Immature natural killer cell (primary cell): ENCODE measurements at places on chromosomes 7 and 10. TPM values are rescaled to one million over a fixed set of nuclear protein-coding genes. Genes with fewer than 3 reads are reported as not detected.

The TMEM273 gene
- polyA plus RNA-seq, result 114 TPM

The PON1 gene
- polyA plus RNA-seq, result not detected

The ZC3HAV1L gene
- polyA plus RNA-seq, result 0.21 TPM

GRCh38 chr7:39550411-39550810, 15.8 kb upstream of the YAE1 start:
- H3K36me3 ChIP-seq, result peaks cover 7% of the 10 kb centered on the region
- no peaks in the 10 kb centered on the region for H3K4me1 ChIP-seq
- no peak overlapping the region for H3K4me3 ChIP-seq
- H3K27ac ChIP-seq, result no peak overlapping the region
- peaks cover 2% of the 10 kb centered on the region for H3K27me3 ChIP-seq

The VAX1 gene
- polyA plus RNA-seq, result not detected

The ZNF735 gene
- not detected for polyA plus RNA-seq

The MRPL43 gene
- 129 TPM for polyA plus RNA-seq

DNA sequence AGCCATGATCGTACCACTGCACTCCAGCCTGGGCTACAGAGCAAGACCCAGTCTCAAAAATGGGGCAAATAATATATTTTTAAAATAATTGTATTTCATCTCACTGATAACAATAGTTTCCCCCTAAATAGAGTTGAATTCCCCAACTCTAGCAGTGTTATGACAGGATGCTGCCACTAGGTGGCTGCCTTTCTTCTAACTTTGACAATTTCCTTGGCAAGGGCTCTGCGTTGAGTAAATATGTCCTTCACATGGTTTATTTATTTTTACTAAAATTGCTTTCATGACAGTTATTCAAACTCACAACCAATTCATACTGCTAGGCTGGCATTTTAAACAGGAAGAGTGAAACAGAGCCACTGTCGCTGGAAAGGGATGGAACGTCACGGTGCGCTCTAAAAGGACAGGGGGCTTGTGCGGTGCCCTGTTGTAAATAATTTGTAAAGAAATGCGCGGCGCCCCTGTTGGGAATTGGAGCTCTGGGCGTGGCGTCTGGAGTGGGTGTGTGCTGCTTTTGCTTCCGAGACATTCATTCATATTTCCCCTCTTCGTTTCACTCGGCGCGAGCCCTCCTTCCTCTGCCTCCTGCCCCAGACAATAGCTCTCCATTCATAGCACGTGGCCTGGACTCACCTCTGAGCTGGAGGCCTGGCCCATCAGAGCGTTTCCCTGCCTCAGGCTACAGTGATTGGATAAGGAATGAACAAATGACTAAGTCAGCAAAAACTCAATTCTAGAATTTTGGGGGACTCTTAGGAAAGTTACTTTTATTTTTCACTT, 20.5 kb upstream of the PITRM1 start:
- no peak overlapping the region for H3K4me3 ChIP-seq
- H3K36me3 ChIP-seq, result no peaks in the 10 kb centered on the region
- peaks cover 9% of the 10 kb centered on the region for H3K4me1 ChIP-seq

DNA sequence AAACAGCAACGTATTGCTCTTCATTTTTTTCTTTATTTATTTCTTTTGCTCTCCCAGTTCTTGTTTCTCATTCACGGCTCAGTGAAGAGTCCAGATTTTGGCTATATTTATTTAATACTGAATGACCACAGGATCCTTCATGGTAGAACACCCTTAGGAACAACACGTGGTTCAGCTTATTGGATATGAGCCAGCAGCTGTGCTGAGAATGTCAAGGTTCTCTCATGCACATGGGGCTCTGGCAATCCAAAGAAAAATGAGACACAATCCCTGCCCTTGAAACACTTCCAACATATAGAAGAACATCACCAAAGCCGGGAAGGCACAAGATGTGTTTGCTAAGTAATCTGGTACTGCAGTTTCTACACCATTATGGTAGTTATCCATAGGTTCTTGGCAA, 852.9 kb downstream of the SORCS1 start:
- no peak for DNase-seq
- no peak overlapping the region for H3K27ac ChIP-seq
- H3K4me1 ChIP-seq, result no peaks in the 10 kb centered on the region
- no peaks in the 10 kb centered on the region for H3K36me3 ChIP-seq
- no peak overlapping the region for H3K4me3 ChIP-seq

DNA sequence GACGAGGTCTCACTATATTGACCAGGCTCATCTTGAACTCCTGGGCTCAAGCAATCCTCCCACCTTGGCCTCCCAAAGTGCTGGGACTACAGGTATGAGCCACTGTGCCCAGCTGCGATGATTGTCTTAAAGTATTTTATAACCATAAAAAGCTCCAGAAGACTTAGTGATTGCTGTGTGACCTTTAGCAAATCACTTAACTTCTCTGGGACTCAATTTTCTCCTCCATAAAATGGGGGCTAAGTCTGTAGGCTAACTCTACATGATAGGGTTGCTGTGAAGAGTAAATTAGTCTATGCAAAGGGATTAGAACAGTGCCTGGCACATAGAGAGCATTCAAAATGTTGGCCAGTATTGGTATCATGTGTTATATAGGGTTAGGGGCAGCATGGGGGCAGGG, 42.8 kb downstream of the PPIF start:
- H3K27ac ChIP-seq, result no peak overlapping the region
- no peaks in the 10 kb centered on the region for H3K4me1 ChIP-seq
- H3K36me3 ChIP-seq, result peaks cover 6% of the 10 kb centered on the region
- H3K4me3 ChIP-seq, result no peak overlapping the region
- H3K27me3 ChIP-seq, result no peaks in the 10 kb centered on the region

DNA sequence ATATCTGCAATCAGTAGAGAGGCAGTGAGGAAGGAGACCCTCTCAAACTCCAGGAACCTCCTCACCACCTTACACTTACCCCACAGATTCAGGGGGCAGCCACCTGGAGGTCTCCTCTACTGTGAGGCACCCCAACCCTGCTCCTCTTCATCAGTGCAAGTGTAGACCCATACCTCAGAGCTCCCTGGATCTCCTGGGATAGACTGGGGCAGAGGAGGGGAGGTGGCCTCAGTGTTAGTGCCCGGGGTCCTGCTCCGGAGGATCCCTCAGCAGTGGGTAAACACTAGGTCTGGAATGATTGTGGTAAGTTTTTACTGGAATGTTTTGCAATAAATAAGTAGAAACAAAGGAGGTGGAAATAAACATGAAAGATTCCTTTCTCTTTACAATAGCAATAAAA, 31.1 kb downstream of the ANTXRL start:
- H3K36me3 ChIP-seq, result no peaks in the 10 kb centered on the region
- no peaks in the 10 kb centered on the region for H3K4me1 ChIP-seq
- no peak overlapping the region for H3K27ac ChIP-seq
- H3K4me3 ChIP-seq, result no peak overlapping the region

DNA sequence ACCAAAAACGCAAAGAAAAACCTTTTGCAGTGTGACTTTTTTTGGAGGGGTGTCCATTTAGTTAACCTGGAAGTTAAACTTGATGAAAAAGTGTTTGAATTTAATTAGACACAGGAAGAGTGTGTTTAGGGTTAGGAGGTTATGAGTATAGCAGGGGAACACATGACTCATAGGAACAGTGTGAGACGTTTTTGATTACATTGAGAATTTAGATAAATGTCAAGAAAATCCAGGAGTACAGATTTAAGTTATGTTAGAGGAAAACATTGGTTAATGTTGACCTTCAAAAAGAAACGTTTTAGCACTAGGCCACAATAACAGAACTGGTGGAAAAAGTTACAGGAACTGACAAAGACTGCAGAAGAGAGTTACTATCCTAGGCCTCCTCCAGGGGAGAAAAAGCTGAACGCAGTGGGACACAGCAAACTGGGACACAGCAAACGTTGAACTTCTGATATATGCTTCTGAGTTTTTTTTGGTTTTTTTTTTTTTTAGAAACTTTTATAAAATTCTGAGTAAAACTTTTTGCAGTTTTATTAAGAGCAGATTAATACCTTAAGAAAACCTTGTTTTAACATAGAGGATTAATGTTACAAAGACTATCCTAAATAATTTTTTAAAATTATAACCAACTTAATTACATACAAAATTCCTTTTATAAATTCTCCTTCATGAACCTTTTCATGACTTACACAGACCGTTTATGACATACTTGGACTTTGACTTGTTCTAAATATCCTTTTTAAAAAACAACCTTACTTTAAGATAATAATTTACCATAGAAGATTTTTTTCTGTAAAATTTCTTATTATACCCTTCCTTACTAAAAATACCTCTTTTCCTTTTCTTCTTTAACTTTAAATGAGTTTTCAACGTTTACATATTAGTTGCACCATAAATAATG, 22.2 kb downstream of the LANCL2 start:
- H3K27ac ChIP-seq, result no peak overlapping the region
- DNase-seq, result no peak
- peaks cover 3% of the 10 kb centered on the region for H3K27me3 ChIP-seq
- H3K4me1 ChIP-seq, result no peaks in the 10 kb centered on the region

GRCh38 chr10:96833220-96834001, 1.3 kb downstream of the LCOR start:
- no peak for DNase-seq
- no peaks in the 10 kb centered on the region for H3K36me3 ChIP-seq
- H3K4me3 ChIP-seq, result peak overlapping the region; percentile 86
- peaks cover 16% of the 10 kb centered on the region for H3K27me3 ChIP-seq

DNA sequence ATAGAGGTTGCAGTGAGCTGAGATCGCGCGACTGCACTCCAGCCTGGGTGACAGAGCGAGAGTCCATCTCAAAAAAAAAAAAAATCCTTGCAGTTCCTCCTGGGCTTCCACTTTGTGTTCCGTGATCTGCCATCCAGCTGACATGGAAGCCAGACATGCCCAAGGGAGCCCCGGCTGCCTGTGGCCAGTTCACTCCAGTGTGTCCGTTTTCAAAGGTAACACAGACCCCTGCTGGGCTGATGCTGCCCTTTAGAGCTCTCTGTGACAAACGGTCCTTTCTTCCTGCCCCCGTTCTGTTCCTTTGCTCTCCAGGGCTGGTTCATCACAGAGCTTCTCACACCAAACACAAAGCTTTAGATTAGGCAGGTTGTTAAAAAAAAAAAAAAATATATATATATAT, 130.8 kb downstream of the CUL2 start:
- peaks cover 1% of the 10 kb centered on the region for H3K27me3 ChIP-seq
- H3K36me3 ChIP-seq, result no peaks in the 10 kb centered on the region
- DNase-seq, result no peak
- H3K4me1 ChIP-seq, result no peaks in the 10 kb centered on the region

The OPALIN gene
- not detected for polyA plus RNA-seq

DNA sequence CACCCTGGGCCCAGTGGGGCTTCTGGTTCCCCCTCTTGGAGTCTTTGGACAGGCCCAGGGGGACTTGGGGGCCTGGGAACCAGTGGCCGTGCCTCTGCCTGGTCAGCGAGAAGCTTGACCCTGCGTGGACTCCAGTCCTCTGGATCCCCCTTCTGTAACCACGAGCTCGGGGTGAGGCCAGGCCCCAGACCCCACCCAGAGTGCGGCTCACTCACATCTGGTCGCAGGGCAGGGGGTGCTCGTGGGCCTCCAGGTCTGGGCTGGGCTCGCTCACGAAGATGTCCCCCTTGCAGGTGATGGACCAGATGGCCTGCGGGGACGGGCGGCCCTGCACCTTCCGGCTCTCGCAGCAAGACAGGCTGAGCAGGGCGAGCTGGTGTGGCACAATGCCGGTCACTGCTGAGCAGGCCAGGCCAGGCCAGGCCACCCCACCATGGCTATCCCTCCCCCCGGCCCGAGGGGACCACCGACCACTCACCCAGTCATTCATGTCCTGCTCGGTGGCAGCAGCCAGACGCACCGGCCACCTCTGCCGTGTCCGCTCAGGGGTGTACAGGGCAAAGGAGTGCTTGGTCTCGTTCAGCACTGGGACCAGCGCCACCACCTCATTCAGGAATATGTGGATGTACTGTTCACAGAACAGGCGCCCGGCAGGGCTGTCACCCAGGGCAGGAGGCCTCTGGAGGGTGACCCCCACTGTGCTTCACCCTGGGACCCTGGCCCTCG, 19.7 kb downstream of the BHLHA15 start:
- H3K4me3 ChIP-seq, result no peak overlapping the region
- no peak overlapping the region for H3K27ac ChIP-seq
- DNase-seq, result no peak
- peaks cover 4% of the 10 kb centered on the region for H3K36me3 ChIP-seq
- H3K27me3 ChIP-seq, result peaks cover 3% of the 10 kb centered on the region

- H3K36me3 ChIP-seq, result no peaks in the 10 kb centered on the region
- peaks cover 4% of the 10 kb centered on the region for H3K27me3 ChIP-seq
- H3K4me1 ChIP-seq, result no peaks in the 10 kb centered on the region
- H3K27ac ChIP-seq, result no peak overlapping the region
Observed at GRCh38 chr10:14468023-14468441, 137.3 kb upstream of the FRMD4A start.

DNA sequence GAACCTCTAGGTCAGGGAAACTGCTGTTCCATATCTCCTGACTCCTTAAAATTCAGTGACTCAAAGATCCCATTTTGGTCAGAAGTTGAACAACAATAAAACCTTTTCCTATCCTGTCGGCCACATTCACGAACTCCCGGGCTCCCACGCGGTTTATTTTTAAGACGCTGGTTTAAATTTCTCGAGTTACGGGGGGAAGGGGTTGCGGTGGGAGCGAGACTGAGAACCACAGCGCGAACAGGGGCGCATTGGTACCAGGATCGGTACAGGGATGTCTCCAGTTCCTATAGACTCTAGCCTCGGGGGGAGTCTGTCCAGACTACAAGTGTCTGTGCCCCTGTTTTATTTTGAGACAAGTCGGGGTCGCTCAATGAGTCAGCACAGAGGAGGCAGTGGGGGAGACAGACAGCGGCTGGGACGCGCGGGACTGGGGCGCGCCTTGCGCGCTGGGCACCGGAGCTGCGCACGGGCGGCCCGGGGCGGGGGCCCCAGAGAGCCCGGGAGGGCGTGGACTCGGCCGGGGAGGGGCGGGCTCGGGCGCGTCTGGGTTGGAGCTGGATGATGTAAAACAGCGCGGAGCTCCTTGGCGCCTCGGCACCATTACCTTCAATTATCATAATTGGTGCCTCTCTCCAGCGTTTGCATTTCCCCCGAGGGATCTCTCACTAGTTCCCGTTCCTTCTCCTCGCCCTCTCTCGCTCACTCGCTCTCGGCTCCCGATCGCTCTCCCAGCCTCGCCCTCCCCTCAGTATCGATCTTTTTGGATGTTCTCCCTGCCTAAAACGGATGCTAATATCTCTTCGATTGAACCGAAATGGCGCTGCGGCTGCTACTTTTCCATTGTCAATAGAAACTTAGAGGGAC, 8.7 kb upstream of the BAMBI start:
- H3K4me3 ChIP-seq, result no peak overlapping the region
- no peak overlapping the region for H3K27ac ChIP-seq
- peaks cover 8% of the 10 kb centered on the region for H3K4me1 ChIP-seq
- peaks cover 35% of the 10 kb centered on the region for H3K27me3 ChIP-seq
- no peak for DNase-seq

- H3K4me1 ChIP-seq, result peaks cover 28% of the 10 kb centered on the region
- DNase-seq, result peak; percentile 10
- H3K4me3 ChIP-seq, result peak overlapping the region; percentile 44
Observed at GRCh38 chr7:140209866-140210609, 33.3 kb upstream of the KDM7A start.

The JAKMIP3 gene
- not detected for polyA plus RNA-seq

DNA sequence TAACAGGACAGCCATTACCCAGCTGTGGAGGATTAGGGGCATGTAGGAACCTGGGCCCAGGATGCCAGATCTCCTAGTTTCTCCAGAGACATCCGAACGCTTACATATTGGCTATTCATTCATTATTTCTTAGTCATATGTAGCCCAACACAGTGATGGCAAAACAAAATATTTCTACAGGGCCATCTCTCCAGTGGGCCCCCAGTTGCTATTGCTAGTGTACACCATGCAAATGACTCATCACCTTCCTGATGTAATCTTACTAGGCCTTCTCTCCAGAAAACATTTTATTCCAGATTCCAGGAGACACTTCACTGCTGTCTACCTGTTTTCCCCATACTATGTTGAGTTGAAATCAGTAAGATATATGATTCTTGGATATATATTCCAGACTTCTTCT, 201.7 kb downstream of the PLXDC2 start:
- no peaks in the 10 kb centered on the region for H3K27me3 ChIP-seq
- no peaks in the 10 kb centered on the region for H3K36me3 ChIP-seq

The PODXL gene
- polyA plus RNA-seq, result 0.56 TPM
